Ovary (tissue), 10 donors: ENCODE measurements at places on chromosomes 1 and 21. TPM values are rescaled to one million over a fixed set of nuclear protein-coding genes. Genes with fewer than 3 reads are reported as not detected.

KLHDC7A gene
- total RNA-seq: not detected

OR10Z1 gene
- not detected for total RNA-seq

A3GALT2 gene
- total RNA-seq: not detected

TDRD10 gene
- total RNA-seq: 8.7 TPM

DNA sequence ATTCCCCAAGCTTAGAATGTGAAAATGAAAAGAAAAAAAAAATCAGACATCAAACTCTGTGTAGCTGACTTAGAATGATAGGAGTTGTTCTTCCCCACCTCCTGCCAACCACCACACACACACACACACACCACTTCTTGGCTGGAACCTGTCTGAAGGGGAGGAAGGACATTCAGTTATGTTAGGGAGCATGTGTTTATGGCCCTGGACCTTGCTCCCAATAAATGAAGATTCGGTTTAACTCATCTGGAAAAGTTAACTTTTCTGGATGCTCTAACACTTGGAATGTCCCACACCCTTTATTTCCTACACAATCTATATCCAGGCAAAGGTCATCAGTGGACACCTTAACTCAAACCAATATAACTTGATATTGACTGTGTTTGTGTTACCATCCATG lies 112.4 kb downstream of the DAB1 start:
- no peaks in the 10 kb centered on the region for H3K4me1 ChIP-seq
- no peak for DNase-seq
- no peak overlapping the region for H3K27ac ChIP-seq
- no peaks in the 10 kb centered on the region for H3K36me3 ChIP-seq

DNA sequence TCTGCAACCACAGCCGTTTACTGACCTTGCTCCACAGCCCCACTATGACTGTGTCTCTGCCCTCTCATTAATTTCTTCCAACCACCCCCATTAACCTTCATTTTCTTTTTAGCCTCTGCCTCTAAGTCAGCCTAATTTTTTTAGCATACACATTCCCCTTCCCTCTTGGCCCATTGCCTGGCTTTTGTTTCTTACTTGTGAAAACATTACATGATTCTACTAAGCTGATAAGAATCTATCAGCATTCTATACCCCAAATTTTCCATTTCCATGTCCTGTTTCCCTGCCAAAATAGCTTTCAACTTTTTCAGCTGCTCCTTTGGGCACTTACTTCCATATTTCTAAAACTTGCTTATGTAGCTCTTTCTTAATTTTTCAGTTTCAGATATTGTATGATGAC lies 79.8 kb downstream of the PCP4 start:
- no peaks in the 10 kb centered on the region for H3K4me1 ChIP-seq
- H3K36me3 ChIP-seq: no peaks in the 10 kb centered on the region
- no peaks in the 10 kb centered on the region for H3K27me3 ChIP-seq
- no peak overlapping the region for H3K27ac ChIP-seq

DNA sequence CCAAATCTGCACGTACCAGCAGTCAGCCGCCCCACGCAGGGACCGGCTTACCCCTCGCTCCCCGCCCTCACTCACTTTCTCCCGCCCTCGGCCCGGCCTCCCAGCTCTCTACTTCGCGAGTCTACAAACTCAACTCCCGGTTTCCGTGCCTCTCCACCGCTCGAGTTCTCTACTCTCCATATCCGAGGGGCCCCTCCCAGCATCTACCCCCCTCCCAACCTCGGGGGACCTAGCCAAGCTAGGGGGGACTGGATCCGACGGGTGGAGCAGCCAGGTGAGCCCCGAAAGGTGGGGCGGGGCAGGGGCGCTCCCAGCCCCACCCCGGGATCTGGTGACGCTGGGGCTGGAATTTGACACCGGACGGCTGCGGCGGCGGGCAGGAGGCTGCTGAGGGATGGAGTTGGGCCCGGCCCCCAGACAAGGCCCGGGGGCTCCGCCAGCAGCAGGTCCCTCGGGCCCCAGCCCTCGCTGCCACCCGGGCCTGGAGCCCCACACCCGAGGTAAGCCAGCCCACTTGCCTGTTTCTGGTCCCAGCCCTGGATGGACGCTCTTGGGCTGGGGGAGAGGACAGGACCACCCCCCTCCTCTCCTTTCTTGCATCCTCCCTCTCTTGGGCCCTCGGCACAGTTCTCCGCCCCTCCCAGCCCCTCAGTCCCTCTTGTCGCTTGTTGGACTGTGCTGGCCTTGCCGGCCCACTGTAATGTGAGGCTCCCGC lies at the start of gene ARTN:
TSS of gene ARTN (plus strand) at position 416 of the 715 bp plus-strand sequence. CDS start 1,856 bp downstream, outside the sequence.
- no peak within 1 kb of the TSS for H3K27ac ChIP-seq
- H3K36me3 ChIP-seq: no peaks in the 10 kb centered on the region
- H3K27me3 ChIP-seq: no peaks in the 10 kb centered on the region
- H3K4me3 ChIP-seq: peak within 1 kb of the TSS; percentile 21
- DNase-seq: no peak
- H3K4me1 ChIP-seq: peaks cover 4% of the 10 kb centered on the region

- H3K27me3 ChIP-seq: no peaks in the 10 kb centered on the region
- peak overlapping the region; percentile 61 for H3K27ac ChIP-seq
- no peaks in the 10 kb centered on the region for H3K36me3 ChIP-seq
- peaks cover 21% of the 10 kb centered on the region for H3K4me1 ChIP-seq
- DNase-seq: no peak
- no peak overlapping the region for H3K4me3 ChIP-seq
These were observed 13.4 kb downstream of the EPHA2 start for GRCh38 chr1:16142383-16142995.

- H3K4me3 ChIP-seq: no peak overlapping the region
- DNase-seq: no peak
- H3K27me3 ChIP-seq: no peaks in the 10 kb centered on the region
- H3K27ac ChIP-seq: no peak overlapping the region
- H3K4me1 ChIP-seq: no peaks in the 10 kb centered on the region
These were observed 27.2 kb downstream of the RNF187 start for GRCh38 chr1:228514421-228514820.

GRCh38 chr1:35112668-35113067 lies 33.5 kb downstream of the ZMYM1 start:
- H3K4me3 ChIP-seq: no peak overlapping the region
- H3K27me3 ChIP-seq: no peaks in the 10 kb centered on the region
- no peaks in the 10 kb centered on the region for H3K4me1 ChIP-seq
- H3K27ac ChIP-seq: no peak overlapping the region
- no peaks in the 10 kb centered on the region for H3K36me3 ChIP-seq
